ELF-1 (cell line): ENCODE measurements at places on chromosomes 5 and 9.

- no peak for DNase-seq
These were observed 12.5 kb upstream of the LPAR1 start for GRCh38 chr9:111050819-111051218.

DNA sequence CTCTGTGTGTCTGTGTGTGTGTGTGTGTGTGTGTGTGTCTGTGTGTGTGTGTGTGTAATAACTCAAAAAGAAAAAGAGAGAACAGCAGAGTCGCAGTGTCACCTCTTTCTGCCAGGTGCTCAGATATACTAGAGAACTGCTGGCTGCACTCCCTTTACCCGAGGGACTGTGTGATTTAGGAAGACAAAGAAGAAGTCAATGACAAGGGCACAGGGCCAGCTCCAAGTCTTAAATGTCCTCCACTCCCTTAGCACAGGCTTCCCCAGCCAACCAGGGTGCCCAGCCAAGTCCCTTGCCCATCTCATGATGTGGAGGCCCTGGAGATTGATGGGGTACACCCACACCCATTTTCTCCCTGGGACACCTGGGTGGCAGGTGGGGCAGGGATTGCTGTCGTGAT lies 8.7 kb downstream of the CCNJL start:
- DNase-seq = no peak

DNA sequence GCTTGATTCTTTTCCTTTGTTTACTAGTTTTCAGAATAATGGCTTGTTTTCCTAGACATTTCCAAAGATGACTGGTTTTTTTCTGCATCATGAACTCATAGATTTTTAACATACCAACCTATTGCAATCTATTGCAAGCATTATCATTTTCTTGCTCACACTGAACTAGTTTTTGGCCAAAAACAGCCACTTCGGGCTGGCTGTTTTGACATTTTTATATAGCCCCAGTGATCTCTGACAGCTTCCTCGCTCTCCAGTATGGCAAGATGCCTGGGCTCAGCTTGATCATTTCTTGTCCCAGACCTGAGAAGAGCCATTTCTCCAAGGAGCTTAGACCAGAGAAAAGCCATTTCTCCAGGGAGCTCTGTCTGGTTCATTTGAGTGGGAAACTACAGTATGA lies 94.3 kb upstream of the MAMDC2 start:
- no peak for DNase-seq

DNA sequence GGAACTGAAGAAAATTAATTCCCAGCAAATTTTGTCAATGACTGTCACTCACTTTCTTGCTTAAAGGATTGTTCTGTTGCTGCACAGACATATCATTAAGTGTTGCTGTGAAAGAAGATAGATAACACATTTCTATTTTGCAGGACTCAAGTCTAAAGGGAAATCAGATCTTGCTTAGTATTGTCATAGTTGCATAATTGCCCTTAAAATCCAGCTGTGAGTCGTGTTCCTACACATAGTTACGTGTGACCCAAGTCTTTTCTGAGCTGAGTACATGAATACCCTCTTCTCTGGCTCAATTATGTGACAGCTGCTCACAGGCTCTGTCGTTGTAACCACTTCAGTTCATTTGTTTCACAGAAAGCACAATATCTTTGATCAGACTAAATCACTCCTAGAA lies 390.8 kb downstream of the DTWD2 start:
- DNase-seq = no peak

DNA sequence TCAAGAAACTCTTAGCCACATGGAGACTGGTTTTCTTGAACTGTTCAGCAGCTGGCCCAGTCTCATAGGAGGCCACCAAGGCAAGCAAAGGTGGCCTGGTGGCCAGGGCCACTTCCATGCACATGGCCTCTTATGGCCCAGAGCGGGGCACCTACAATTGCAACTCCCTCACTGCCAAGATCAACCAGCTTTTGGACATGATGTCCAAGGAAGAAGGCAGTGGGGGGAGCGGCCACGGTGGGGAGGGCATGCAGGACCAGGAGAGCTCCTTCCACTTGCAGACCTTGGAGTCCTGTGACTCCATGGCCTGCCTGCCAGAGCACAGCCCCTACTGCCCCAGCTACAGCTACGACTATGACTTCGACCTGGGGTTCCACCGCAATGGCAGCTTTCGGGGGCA lies 398.9 kb upstream of the PTPRD start:
- no peak for DNase-seq

DNA sequence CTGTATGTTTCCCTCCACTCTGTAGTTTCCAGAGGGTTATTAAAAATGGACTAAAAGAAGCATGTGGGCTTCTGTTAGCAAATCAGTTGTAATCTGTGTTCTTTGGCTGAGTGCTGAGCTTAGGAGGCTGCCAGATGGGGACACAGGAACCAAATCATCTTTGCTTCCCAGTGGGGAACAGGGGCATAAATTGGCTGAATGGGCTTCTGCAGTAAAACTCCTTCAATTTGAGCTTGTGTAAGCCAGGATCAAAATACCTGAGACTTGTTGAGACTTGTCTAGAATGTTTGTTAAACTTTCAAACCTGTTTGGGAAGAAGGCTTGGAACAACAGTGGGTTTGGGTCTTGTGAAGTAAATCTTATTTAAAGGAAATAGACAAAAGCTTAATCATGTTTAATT lies 32.2 kb upstream of the TNFAIP8 start:
- no peak for DNase-seq

DNA sequence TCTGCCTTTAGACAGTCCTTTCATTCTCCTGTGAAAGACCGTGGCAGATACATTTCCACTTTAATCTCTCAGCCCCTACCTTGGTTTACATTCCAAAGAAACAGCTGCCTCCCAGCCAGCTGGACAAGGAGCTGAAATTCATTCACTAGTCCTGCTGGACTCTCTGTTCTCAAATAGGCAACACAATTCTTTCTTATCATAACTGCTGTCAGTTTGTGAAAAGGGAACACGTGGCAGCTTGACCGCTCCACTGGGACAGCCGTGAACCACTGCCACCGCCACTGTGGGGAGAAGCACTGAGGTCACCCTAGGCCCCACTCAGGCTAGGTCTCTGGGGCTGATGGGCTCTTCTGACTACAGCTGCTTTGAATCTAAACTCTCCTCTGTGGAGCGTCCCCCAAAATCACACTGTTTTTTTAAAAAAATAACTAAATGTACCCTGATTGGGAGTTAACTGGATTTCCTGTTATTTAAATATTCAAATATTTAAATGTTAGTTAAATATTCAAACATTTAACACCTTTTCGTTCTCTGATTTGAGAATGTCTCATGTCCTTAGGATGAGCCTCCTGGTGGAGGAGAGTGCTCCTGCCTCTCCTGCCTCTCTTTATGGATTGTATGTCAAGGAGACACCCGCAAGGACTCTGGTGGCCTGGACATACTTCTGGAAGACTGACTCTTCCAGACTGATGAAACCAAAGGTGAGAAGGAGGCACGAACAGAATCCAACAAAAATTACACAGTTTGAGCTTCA lies 120.1 kb downstream of the BOD1 start:
- DNase-seq = no peak
